ENCODE measurements at places on chromosomes 16 and 17. TPM values are rescaled to one million over a fixed set of nuclear protein-coding genes. Genes with fewer than 3 reads are reported as not detected.

DNA sequence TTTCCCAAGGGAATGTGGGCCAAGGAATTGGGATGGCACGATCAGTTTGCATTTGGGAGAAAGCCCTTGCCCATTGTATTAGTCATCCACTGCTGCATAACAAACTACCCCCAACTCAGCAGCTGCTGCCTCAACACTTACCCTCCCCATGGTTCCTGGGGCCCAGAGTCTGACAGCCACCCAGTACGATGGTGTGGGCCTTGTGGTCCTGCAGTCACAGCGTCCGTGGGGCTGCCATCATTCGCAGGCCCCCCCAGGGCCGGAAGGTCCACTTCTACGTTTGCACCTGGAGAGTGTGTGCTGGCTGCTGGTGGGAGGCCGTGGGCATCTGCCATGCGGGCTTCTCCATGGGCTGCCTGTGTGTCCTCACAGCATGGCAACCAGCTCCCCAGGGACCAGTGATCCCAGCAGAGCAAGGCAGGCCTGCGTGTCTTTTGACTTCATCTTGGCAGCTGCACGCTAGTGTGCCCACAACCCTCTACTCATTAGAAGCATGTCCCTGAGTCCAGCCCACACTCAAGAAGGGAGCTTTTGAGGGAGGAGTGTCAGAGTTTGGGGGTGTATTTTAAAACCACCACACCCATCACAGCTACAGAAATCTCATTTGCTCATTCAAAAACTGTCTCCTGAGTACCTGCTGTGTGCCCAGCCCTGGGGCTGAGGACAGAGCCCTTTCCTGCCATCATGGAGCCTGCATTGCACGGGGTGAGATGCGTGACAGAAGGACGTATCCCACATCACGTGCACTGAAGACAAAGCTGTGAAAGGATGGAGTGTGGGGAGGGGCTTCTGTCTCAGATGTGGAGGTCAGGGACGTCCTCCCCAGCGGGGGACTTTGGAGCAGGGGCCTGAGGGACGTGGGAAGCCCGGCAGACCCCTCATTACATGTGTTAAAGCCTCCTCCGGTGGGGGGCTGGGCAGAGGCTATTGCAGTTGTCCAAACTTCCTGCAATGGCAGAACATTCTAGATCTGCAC, 185.0 kb upstream of the ZNF469 start:
- no peak for DNase-seq

DNA sequence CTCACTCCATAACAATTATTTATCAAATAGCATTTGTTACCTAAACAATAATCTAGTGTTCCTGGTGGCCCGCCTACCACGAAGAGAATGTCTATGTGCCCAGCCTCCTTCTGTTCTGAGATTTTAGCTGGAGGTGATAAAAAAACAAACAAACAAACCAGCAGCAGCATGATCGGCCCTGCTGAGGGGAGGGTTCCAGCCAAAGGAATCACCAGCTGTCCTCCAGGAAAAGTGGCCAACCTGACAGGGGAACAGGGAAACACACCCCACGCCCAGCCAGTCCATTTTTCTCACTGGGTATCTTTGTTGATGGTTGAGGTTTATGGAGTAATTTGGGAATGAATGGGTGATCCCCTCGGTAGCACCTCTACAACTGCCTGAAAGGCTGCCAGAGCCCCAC, 203.0 kb upstream of the DYNLRB2 start:
- DNase-seq, result no peak

GRCh38 chr17:37283414-37283961, 92.3 kb upstream of the C17orf78 start:
- no peak for DNase-seq

DNA sequence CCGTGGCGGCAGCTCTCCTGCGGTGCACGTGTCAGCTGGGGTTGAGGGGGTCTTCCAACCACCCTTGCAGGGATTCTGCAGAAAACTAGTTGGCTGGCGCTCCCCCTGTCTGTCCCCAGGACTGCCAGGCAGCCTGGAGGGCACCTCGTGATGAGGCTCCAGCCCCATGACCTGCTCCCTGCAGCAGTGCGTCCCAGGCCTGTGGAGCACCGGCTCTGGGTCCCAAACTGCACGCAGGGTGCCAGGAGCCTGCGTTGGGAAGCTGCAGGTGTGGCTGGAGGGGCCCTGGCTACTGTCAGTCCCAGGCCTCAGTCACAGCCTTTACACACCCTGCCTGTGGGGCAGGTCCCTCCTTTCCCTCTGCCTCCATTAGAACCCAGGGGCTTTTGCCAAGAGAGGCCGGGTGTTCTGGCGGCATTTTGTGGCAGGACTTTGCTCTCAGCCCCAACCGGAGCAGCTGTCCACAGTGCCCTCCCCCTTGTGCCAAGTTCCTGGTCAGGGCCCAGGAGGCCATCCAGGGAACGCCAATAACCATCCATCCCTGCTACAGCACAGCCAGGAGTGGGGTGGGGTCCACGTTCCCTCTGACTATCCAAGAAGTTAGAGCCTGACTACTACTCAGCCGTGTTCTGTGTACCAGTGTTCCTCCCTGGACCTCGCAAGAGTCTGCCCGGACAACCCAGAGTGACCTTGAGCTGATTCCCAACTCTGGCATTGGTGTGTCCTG, 9.2 kb downstream of the CHMP6 start:
- DNase-seq, result no peak

GRCh38 chr16:57941016-57941664, 29.8 kb downstream of the CNGB1 start:
- DNase-seq, result no peak

DNA sequence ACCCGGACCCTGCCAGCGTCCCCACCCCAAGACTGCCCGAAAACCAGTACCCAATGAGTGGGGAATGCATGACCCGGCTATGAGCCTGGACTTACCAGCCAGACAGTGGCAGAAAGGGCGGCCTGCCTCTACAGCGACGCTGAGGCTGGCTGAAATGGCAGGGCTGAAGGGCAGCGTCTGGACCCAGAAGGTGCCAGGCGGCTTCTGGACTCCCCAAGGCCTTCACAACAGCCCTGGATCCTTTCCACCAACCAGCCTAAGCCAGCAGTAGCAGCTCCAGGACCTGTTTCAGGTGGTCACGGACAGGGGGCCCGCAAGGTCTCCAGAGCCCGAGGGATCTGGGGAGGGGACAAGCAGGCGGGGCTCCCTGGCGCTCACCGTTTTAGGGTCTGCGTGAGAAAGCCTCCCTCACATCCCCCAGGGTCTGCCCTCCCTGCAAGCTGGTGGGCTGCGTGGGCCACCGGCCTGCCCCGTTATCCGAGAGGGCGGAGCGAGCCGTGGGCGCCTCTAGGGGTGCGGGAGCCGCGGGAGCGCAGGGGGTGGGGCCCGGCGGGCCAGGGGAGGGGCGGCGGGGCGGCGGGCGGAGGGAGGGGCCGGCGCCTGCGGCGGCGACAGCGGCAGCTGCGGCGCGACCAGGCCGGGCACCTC, at the start of gene RIPOR1:
Gene RIPOR1 (plus strand): TSS at position 608 of the 648 bp plus-strand sequence. CDS start 9,618 bp downstream, outside the sequence.
- DNase-seq, result no peak

- DNase-seq, result no peak
These were observed 620 bp downstream of the NOB1 start for GRCh38 chr16:69754143-69754468.

- DNase-seq, result no peak
These were observed 6.2 kb downstream of the PGS1 start for GRCh38 chr17:78384479-78385175.

DNA sequence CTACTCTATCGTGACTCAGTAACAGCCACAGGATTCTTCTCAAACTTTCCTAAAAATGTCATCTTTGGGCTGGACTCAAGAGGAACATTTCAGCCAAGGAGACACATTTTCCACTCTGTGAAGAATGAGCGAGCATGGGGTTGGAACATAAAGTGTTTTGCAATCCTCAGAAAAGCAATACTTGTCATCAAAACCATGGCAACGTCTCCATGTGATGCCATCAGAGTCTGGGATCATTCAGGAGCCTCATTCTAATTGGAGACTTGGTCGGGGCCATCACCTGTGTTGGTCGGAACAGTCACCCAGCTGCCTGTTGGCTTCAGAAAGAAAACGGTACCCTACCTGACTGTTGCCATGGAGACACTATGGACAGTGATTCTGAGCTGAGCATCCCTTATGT, 25.5 kb downstream of the MYOCD start:
- no peak for DNase-seq

Gene PLCG2
- 33.7 TPM for polyA plus RNA-seq

Gene HEATR9
- polyA plus RNA-seq, result 0.10 TPM

Gene CLEC18A
- 91.8 TPM for polyA plus RNA-seq

Gene KCNAB3
- polyA plus RNA-seq, result 16.1 TPM

Gene ADAMTS18
- polyA plus RNA-seq, result 4.1 TPM

Gene KRT25
- not detected for polyA plus RNA-seq
